ENCODE measurements at places on chromosomes 1 and 21. TPM values are rescaled to one million over a fixed set of nuclear protein-coding genes. Genes with fewer than 3 reads are reported as not detected.

KIAA0319L gene
- 29.7 TPM for total RNA-seq

KCNK2 gene
- 56.6 TPM for total RNA-seq

ASPM gene
- 45.5 TPM for total RNA-seq

AQP10 gene
- not detected for total RNA-seq

PGBD5 gene
- not detected for total RNA-seq

- DNase-seq, result no peak
Observed at GRCh38 chr1:228801068-228801467, 65.8 kb downstream of the RHOU start.

GRCh38 chr21:38299671-38300070 is 42.9 kb downstream of the KCNJ15 start:
- no peak for DNase-seq

DNA sequence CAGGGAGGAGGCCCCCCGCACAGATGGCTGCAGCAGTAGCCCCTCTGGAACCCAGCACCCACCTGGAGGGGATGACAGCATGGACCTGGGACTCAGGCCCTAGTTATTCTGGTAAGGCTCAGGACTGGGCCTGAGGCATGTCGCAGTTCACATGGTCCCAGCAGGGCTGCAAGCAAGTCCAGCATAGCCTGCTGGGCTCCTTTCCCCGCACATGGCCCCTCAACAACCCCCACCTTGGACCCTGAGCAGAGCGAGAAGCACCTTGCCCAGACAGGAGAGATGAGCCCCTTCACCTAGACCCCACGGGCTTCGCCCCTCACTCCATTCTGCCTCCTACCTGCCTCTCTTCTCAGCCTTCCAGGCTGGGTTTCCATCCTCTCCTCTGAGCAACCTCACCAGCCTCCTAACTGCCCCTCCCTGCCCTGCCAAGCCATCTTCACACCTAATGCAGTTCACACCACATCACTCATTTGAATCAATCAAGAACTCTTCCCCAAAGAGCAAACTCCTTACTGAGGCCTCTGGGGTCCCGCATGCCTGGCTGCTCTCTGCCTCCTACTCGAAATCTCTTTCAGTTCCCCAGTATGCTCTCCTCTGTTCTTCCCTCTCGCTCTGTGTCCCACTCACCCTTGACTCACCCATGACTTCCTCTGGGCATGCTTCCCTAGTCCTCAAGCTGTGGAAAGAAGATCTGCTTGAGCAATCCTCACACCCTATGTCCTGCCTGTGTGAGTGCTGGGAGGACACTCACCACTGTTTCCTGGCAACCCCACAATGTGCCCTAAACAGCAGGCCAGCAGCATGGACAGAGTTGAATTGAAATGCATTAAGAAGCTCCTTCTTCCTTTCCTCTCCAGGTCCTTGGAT is 9.4 kb upstream of the THEMIS2 start:
- DNase-seq, result peak; percentile 99

DNA sequence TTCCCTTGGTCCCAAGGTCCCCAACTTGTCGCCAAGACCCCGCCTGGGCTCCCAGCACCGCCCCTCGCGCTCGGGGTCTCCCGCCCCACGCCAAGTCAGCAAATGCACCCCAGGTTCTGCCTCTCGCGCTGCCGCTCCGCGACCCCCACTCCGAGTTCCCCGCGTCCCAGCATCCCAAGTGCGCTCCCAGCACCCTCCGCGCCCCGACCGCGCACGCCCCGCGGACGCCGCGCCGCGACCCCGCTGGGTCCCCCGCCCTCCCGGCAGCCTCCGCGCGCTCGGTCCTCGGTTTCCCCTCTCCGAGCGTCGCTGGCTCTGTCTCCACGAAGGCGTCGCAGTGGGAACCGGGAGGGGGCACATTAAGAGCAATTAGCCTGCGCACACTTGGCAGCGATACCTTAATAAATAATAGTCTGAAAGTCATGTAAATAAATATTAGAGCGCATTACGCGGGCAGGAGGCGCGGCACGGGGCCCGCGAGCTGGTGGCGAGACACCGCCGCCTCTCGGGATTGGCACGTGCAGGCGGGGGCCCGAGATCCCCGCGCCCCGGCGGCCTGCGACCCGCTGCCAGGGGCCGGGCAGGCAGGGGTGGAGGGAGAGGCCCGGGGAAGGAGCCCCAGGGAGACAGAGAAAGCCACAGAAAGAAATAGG is 75.9 kb downstream of the VWA5B1 start:
- no peak for DNase-seq

DNA sequence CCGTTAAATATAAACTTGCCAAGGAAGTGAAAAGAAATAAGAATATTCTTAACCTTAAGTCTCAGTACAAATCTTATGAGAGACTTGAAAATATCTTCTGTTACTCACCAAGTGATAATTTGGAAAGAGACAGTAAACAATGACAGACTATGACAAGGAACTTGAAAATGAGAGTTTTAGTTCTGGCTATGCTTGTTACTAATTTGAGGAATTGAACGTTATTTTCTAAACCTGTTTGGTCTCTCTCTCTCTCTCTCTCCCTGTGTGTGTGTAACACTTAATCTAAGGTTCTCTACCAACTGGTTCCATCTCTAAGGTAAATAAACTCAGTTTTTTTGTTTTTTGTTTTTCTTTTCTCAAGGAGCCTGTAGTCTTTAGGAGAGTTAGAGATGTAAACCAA is 161.8 kb downstream of the AMY1C start:
- DNase-seq, result no peak

DNA sequence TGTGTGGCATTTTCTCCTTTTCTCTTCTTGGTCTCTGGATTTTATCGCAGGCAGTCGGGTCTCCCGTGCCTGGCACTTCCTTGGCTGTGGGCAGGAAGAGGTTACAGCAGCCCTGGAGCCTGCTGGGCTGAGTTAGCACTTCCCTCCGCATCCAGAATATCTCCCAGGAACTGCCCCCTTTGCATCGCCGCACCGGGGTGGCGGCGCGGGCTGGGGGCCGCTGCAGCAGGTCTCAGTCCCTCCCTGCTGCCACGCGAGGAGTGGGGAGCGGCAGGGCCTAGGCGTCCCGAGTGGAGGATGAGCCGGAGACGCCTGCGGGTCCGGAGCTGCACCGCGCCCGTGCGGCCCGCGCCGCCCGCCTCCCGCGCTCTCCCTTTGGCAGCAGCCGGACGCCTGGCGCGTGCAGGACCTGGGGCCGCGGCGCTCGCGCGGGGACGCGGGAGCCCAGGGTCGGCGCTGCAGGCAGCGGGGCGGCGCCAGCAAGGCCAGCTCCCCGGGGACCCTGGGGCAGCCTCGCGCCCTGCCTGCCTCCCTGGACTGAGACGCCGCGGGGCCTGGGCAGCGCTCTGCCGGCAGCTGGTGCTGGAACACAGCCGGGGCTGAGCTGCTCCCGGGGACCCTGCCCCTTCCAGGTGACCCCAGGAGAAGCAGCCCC is 192.8 kb downstream of the PRDM2 start:
- DNase-seq, result no peak

DNA sequence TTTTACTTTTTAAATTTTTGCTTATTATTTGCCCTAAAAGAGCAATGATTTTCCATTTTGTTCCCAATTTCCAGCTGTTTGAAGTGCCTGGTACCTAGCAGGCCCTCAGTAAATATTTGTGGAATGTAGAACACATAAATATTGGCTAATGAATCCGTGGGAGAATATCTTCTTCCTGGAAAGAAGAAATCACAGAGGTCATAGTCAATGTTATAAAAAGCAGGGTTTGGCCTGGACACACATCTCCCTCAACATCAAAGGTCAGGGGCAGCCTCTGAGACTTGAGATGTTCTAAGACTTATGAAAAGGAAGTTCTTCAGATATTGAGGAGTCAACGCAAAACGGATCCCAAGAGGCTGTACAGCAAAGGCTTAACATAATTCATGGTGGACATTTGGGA is 358.1 kb downstream of the HHAT start:
- no peak for DNase-seq
